ENCODE measurements at places on chromosomes 13 and 19. TPM values are rescaled to one million over a fixed set of nuclear protein-coding genes. Genes with fewer than 3 reads are reported as not detected.

Gene RNF17
- not detected for total RNA-seq

Gene COX7A1
- total RNA-seq: not detected

Gene SPC24
- total RNA-seq: 65.4 TPM

Gene RNASEH2B
- total RNA-seq: 101 TPM

DNA sequence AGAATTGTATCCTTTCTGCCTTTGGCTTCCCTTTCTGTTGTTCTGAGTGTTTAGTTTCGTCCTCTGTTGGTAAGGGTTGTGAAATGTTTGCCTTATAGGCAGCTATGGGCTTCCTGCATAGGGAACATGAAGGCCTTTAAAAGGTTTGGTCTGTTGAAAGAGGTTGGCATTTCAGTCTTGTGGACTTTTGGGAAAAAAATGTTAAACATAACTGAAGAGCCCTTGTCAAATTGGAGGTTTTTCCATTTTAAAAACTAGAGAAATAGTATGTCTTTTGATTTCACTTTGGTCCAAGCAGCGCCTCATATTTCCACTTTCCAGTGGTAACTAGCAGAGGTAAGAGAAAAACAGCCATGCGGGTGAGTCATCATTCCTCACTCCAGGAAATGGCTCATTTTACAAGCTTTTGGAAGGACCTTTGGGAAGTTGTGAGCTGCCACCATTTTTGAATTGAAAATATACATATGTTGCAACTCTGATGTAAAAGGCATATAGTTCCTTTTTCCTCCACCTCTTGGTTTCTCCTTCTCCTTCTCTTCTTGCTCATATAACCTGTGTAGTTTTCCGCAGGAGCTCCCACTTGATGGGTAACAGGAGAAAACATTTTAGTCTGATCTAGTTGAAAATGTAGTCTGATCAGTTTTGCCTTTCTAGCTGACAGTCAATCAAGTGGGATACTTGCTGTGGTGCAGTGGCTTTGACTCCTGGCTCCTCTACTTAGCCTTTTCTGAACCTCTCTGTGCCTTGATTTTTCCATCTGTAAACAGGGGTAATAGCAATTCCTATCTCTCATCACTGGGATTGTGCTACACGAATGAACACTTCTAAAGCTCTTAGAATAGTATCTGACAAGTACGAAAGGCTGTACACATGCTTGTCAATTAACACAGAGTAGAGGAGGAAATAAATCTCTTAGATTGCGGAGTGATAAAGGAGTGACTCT is 23.0 kb downstream of the GPC6 start:
- DNase-seq: no peak

GRCh38 chr19:38527466-38528136 is 90.2 kb downstream of the MAP4K1 start:
- DNase-seq: no peak

DNA sequence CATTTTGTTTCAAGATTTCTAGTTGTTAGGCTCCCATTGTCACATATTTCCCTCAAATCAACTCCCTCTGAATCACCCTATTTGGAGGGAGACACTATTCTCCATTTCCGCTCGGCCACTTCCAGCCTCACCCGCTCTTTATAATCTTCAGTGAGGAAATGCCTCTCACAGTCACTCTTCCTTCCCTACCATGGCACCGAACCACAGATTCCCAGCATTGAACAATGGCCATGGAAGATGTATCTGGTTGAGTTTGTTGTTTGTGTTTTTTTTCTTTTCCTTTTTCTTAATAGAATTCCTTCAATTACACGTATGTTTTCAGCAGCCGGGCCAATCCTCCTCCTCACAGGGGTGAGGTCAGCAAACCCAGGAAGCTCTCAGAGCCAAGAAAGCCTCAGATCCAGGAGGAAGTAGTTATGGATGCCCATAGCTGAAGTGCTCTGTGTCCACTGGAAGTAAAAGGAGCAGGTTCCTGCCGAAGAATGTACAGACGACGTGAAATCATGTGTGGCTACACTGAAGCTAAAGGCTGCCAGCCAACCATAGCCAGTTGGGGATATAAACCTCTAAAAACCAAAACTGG is 472.1 kb downstream of the FOXO1 start:
- no peak for DNase-seq
